ENCODE measurements at places on chromosomes 16 and 17. TPM values are rescaled to one million over a fixed set of nuclear protein-coding genes. Genes with fewer than 3 reads are reported as not detected.

ABCA10 gene
- 7.5 TPM for total RNA-seq

DNA sequence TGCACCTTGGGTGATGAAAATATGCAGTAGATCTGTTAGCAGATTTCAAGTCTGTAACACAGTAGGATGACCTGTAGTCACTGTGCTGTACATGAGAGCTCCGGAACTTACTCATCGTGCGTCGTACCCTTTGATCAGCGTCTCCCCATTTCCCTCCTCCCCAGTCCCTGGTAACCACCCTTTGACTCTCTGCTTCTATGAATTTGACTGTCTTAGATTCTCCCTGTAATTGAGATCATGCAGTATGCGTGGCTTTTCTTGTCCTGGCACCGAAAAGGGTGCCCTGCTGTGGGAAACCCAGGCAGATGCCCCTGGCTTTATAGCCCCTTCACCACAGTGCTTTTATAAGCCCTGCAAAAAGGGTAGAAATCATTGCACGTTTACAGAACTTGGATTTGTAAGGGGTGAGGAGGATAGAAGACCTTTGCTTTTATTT lies 20.5 kb downstream of the CLEC16A start:
- DNase-seq, result no peak

GRCh38 chr16:10868104-10868595 lies 8.9 kb upstream of the CIITA start:
- no peak for DNase-seq

GLIS2 gene
- 6.6 TPM for total RNA-seq

ANKRD40CL gene
- not detected for total RNA-seq

- DNase-seq, result no peak
Observed at GRCh38 chr16:52004343-52004742, 542.6 kb downstream of the TOX3 start.

MT4 gene
- total RNA-seq, result not detected

- peak; percentile 76 for DNase-seq
Observed at GRCh38 chr17:78374631-78375274, 3.7 kb upstream of the PGS1 start.

PHKB gene
- total RNA-seq, result 27.6 TPM

EXOC3L1 gene
- total RNA-seq, result 0.98 TPM

DNA sequence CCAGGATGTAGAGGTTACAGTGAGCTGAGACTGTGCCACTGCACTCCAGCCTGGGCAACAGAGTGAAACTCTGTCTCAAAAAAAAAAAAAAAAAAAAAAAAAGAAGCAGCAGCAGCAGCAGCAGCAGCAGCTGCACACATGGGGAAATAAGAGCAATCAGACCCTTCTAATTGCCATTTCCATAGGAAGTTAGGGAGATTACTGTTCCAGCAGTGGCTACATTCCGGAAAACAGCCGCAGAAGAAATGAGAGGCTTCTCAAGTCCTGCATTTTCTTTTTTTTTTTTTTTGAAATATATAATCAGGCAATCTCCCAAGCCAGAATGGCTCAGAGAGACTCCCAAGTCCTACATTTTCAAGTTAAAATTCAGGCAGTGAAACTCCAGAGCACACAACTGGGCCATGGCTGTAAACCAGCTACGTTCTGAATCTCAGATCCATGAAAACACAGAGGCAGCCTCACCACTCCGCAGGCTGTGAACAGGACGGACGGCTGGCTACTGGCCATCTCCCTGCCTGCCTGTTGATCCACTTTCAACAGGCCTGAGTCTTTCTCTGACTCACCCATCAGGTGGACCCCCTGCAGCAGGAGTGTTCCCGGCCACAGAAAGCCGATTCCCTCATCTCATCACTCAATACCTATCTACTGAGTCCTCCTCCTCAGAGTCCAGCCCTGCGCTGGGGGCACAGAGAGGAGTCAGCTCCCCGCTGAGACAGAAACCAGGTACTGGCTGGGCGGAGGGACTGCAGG lies 15.0 kb downstream of the TRPV1 start:
- peak; percentile 39 for DNase-seq

- DNase-seq, result no peak
Observed at GRCh38 chr17:47423406-47424295, 99.9 kb downstream of the EFCAB13 start.

GRCh38 chr16:4416200-4417032 lies at the start of gene CORO7:
TSS of gene CORO7 (minus strand) at chr16:4416596. CDS start at chr16:4416518, 78 bp downstream.
- DNase-seq, result peak; percentile 74

GRCh38 chr16:56847173-56847910 lies 17.7 kb upstream of the SLC12A3 start:
- DNase-seq, result no peak

DNA sequence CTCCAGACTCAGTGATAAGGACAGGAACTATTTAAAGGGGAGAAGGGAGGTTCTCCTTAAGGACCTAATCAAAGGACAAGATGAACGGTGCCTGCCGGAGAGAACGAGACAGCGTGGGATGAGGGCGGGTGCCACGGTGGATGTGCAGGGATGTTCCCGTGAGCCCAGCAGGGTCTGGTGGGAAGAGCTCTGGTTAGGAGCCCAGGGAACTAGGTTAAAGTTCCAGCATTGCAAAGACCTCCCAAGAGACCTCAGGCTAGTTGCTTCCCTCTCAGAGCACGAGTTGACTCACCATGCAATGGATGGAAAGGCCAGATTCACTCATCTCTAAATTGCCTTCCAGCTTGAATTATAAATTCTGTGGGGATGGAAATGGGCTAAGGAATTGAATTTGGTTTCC lies 14.7 kb downstream of the CCR7 start:
- peak; percentile 97 for DNase-seq
